ENCODE measurements at places on chromosomes 6 and 20.

- no peak for DNase-seq
These were observed 203.7 kb downstream of the SYNDIG1 start for GRCh38 chr20:24672886-24673677.

DNA sequence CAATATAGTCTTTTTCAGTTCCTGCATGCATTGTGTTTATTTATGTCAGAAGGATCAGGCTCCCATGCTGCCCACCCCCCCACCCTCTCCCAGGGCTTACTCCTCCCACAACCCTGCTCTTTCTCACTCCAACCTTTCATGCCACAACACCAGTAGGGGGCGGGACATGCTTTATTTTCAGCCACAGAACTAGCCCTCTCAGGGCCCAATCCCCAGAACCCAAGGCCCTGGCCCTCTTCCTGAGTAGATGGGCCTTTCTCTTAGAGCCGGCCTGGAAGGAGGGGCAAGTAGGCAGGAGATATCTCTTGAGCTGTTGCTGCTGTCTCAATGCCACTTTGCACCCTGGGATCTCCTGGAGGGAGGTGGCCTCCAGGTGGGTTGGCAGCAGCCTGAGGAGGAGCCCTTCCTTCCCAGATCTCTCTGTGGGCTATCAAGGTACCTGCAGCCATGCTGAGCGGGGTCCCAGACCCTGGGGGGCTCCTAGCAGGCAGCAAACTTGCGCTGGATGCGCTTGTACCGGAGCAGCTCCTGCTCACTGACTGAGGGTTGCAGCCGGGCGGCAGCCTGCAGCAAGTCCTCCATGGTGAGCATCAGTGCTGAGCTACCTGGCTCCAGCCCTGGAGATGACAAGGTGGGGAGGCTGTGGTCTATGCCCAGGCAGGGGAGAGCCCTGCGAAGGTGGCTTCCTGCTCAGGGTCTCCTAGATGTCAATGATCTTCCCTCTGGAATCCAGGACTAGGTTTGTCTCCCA is 3.5 kb downstream of the GNMT start:
- DNase-seq: peak; percentile 62

GRCh38 chr6:148723484-148723883 is 23.3 kb upstream of the UST start:
- no peak for DNase-seq

DNA sequence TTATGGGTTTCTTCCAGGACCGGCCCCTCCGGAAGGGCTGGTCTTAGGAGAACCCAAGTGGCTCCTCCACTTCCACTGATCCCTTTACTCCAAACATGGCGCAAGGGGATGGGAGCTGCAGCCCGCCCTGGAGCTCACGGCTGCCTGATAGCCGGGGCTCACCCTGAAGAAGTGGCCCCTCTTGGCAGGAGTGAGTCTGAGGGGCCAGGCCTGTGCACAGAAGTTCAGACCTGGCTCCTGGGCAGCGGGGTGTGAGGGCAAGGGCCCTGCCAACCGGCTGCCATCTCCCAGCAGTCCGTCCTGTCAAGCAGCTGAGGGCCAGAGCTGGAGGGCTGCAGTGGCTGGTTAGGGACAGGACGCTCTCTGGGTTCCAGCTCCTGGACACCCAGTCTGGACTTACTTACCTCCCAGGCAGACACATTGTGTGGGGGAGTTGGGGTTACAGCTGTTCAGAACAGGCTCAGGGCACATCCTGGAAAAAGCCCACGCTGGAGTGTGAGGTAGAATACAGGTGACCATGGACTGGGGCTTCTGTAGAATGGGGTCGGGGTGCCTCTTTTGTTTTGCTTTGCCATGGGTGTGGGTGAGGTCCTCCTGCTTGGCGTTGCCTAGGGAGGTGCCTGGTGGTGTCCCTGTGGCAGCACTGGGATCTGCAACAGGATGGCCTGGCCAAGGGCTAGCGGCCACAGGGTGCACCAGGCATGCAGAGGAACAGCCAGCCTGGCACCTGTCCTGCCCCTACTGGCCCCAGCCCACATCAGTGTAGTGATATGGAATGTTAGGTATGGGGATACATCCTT is 88.4 kb downstream of the ASXL1 start:
- no peak for DNase-seq

- no peak for DNase-seq
These were observed 279.4 kb downstream of the CD83 start for GRCh38 chr6:14396826-14397517.

DNA sequence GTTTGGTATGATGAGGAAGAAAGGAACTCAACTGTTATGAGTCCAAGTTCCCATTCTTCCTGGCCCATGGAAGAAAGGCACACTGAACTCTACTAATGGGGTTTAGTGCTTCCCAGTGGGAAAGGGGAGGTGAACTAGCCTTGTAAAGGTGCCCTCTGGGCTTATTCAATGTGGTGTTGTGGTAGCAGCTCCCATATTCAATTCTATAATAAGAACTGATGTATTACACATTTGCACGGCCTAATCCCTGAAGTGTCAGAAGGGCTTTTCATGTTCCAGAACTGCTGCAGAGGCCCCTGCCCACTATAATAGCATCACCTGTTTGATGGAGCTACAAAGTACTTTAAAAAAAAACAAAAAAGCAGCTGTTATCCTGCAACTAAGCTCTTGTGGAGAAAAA is 17.1 kb downstream of the PRKN start:
- no peak for DNase-seq

- DNase-seq: no peak
These were observed 209.5 kb downstream of the SAMD5 start for GRCh38 chr6:147717991-147718390.

DNA sequence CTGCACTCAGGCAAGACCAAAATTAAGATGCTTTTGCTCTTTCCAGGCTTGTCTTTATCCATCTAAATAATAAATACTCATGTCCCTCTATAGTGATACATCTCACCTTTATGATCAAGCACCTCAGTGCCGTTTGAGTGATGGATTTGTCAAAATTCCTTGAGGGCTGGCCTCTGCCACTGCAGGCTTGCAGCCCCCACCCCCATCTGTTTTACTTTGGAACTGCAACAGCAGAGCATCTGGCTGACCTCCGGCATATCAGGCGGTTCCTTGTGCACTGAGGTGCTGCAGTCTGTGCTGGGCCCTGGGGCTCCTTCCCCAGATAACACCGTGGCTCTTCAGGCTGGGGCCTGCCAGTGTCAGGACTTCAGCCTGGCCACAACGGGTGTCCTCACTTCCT is 386.9 kb downstream of the CDH26 start:
- DNase-seq: no peak

DNA sequence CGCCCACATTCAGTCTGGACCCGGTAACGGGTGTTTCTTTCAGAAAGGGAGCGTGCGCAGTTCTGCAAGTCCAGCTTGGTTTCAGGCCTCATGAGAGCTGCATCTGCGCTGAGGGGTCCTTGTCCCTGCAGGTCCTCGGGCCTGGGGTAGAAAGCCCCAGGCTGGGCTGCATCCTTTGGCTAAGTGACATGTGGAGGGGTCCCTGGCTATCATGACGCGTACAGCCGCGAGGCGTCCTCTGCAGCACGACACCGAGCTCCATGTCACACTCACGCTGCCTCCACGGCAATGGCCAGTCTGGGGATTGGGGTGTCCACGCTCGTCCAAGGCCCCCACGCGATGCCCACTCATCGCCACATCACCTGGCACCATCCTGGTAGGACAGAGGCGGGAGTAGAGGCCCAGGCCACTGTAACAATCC is 1.7 kb upstream of the KIF25 start:
- no peak for DNase-seq

- no peak for DNase-seq
These were observed 73.8 kb downstream of the SCML4 start for GRCh38 chr6:107750176-107750797.

GRCh38 chr6:32974541-32975308 is 6.3 kb downstream of the BRD2 start:
- no peak for DNase-seq

- DNase-seq: no peak
These were observed 11.7 kb upstream of the SIRPG start for GRCh38 chr20:1669304-1669703.
